Activated CD8-positive, alpha-beta memory T cell treated with anti-CD3 and anti-CD28 coated beads for 1 hour (primary cell): ENCODE measurements at places on chromosomes 2 and 18.

- no peak for DNase-seq
Observed at GRCh38 chr2:229370509-229370908, 99.4 kb upstream of the PID1 start.

DNA sequence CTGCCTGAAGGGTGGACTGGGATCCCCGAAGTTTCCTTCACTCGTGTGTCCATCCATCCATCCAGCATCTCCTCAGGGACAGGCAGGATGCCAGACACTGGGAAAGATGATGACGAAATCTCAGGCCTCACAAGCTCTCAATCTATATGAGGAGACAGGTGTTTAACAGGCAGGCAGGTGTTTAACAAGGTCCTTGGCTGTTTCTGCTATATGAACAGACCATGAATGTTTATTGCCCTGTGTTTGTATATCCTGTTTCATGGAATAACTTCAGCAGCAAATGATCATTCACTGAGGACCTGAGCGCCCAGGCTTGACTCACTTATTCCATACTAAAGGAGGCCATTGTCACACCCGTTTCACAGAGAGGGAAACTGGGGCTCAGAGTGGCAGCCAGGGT, 685.8 kb upstream of the HS6ST1 start:
- DNase-seq: no peak

GRCh38 chr2:9738535-9739496, 104.5 kb upstream of the TAF1B start:
- DNase-seq: no peak

GRCh38 chr2:101149241-101150192, 1.7 kb downstream of the TBC1D8 start:
- DNase-seq: no peak

DNA sequence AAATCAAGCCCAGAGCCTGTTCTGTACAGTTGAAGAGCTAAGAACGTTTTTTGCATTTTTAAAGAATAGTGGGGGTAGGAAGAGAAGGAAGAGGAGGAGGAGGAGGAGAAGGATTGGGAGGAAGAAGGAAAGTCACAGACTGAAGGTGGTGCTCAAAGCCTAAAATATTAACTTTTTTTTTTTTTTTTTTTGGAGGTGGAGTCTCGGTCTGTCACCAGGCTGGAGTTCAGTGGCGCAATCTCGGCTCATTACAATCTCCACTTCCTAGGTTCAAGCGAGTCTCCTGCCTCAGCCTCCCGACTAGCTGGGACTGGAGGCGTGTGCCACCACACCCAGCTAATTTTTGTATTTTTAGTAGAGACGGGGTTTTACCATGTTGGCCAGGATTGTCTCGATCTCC, 18.3 kb upstream of the KLHL29 start:
- DNase-seq: no peak

GRCh38 chr2:151470556-151470955, 60.9 kb downstream of the RIF1 start:
- DNase-seq: no peak

GRCh38 chr18:36744261-36744876, 84.4 kb downstream of the TPGS2 start:
- no peak for DNase-seq

GRCh38 chr18:62506495-62507143, 16.2 kb upstream of the ZCCHC2 start:
- DNase-seq: no peak

- DNase-seq: no peak
Observed at GRCh38 chr2:71804281-71804751, 343.3 kb downstream of the CYP26B1 start.

- DNase-seq: no peak
Observed at GRCh38 chr2:178550352-178550751, 70.1 kb downstream of the PLEKHA3 start.

GRCh38 chr2:237464757-237465391, 22.2 kb upstream of the MLPH start:
- DNase-seq: no peak

- DNase-seq: no peak
Observed at GRCh38 chr2:69200107-69200520, 186.9 kb downstream of the GFPT1 start.

GRCh38 chr18:44526705-44527415, 153.8 kb upstream of the SETBP1 start:
- no peak for DNase-seq

DNA sequence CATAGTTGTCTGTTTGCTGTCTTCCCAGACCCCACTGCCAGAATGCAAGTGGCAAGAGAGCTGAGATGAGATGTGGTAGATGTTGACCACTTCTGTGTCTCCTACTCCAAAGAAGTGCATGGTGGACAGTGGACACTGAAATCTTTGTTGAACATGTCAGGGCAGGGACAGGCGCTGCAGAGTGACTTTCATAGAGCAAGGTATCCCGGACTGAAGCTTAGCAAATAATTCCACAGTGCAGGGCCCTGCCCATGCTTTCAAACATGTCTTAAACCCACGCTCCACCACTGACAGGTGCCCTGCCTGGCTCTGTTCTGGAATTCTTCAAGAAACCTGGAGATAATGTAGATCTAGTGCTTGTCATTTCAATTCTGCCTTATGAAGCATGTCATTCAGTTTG, 470.5 kb upstream of the ID2 start:
- DNase-seq: no peak

- DNase-seq: no peak
Observed at GRCh38 chr2:72289283-72289682, 141.6 kb upstream of the CYP26B1 start.

- DNase-seq: no peak
Observed at GRCh38 chr2:164657129-164657528, 35.8 kb upstream of the GRB14 start.

DNA sequence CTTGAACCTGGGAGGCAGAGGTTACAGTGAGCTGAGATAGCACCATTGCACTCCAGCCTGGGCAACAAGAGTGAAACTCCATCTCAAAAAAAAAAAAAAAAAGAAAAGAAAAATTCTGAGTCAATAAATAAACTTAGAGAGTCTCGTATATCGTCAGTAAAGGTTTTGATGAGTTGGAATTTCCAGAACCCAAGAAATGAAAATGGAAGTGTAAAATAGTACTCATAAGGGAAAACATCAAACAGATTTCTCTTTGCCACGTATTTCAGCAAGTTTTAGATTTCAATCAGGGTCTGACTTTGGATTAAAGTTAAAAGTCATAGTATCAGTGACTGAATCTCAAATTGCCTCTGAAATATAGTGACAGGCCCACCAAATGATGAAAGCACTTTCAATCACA, 71.4 kb upstream of the SPOPL start:
- no peak for DNase-seq

DNA sequence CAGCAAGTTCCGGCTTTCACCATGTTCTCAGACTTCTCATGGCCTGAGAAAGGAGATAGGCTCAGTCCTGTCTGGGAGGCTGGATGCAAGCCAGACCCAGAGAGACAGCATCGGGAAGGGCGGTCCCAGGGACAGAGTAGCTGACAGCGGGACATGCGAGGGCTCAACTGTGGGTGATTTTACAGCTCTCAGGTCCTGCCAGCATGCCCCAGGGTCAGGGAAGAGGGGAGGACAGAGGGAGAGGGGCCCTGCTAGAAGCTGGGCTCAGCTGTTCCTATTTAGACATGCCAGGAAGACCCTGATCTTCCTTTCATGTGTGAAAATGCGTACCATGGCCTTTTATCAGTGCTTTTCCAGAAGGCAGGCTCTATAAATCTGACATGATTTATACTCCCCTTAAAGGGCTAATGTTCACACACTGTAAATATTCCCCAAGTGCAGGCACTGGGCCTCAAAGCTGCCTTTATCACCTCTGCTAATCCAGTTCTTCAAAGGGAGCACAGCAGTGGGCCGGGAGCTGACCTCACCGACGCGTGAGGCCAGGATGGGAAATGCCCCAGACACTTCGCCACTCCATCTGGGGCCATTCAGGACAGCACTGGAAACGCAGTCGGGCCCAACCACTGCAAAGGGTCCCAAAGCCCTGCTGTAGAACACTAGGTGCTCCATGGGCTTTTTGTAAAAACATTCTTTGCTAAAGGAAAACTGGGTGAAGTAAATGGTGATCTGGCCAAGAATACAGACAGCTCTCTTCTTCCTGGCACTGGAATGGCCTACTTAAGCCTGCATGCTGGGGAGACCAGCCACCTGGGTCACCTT, 96.1 kb upstream of the LMAN1 start:
- no peak for DNase-seq

DNA sequence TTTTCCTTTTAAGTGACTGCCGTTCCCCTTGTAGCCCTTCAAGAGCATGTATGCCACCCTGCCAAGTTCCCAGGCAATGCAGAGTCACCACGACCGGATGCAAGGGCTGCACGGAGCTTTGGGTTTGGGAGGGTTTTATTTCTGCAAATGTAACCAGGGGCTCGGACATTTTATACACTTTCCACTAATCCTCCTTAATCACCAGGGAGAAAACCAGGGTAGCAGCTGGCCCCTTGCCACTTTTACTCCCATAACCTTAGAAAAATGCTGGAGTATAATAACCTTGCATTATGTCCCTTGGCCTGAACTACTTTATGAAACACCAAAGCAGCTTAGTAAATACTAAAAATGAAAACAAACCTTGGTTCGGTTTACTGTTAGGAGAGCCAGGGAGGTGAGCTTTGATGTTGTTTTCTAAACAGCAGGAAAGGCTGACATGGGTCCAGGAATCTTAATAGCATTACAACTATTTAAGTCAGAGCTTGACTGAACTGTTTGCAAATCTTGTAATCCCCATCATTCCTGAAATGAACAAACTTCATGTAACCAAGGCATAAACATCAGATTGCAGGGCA, 152.8 kb upstream of the RIOK3 start:
- no peak for DNase-seq

- no peak for DNase-seq
Observed at GRCh38 chr2:132991471-132992045, 321.6 kb upstream of the LYPD1 start.

DNA sequence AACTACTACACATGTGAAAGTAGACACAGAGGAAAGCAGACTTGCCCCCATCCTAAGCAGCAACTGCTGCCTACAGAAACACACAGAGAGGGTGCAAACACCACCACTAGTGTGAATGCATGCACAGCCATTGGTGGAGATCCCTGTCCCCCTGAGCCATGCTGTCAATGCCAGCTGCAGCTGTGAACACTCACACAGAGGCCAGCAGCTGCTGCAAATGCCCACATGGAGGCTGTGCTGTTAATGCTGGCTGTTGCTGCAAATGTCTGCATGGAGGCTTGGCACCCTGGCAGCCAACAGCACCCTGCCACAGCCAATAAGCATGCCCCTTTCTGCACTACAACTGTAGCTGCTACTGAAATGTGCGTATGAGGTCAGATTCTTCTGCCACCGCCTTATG, 355.0 kb downstream of the LNPK start:
- DNase-seq: no peak

- no peak for DNase-seq
Observed at GRCh38 chr2:157438863-157439823, 4.7 kb downstream of the CYTIP start.

- DNase-seq: no peak
Observed at GRCh38 chr2:237685408-237685807, 58.0 kb downstream of the LRRFIP1 start.

GRCh38 chr18:23835091-23835490, 145.8 kb downstream of the LAMA3 start:
- DNase-seq: no peak

- DNase-seq: no peak
Observed at GRCh38 chr2:238459081-238459629, 32.4 kb downstream of the ASB1 start.

GRCh38 chr2:241070811-241071676, 31.0 kb downstream of the MTERF4 start:
- DNase-seq: no peak

GRCh38 chr18:38786906-38787305, 1221.3 kb upstream of the CELF4 start:
- DNase-seq: no peak

- DNase-seq: no peak
Observed at GRCh38 chr2:37602040-37602439, 69.4 kb downstream of the CDC42EP3 start.

- DNase-seq: no peak
Observed at GRCh38 chr2:241739177-241739576, 4.7 kb downstream of the D2HGDH start.

GRCh38 chr2:163737190-163737439, 1.3 kb upstream of the FIGN start:
- no peak for DNase-seq

DNA sequence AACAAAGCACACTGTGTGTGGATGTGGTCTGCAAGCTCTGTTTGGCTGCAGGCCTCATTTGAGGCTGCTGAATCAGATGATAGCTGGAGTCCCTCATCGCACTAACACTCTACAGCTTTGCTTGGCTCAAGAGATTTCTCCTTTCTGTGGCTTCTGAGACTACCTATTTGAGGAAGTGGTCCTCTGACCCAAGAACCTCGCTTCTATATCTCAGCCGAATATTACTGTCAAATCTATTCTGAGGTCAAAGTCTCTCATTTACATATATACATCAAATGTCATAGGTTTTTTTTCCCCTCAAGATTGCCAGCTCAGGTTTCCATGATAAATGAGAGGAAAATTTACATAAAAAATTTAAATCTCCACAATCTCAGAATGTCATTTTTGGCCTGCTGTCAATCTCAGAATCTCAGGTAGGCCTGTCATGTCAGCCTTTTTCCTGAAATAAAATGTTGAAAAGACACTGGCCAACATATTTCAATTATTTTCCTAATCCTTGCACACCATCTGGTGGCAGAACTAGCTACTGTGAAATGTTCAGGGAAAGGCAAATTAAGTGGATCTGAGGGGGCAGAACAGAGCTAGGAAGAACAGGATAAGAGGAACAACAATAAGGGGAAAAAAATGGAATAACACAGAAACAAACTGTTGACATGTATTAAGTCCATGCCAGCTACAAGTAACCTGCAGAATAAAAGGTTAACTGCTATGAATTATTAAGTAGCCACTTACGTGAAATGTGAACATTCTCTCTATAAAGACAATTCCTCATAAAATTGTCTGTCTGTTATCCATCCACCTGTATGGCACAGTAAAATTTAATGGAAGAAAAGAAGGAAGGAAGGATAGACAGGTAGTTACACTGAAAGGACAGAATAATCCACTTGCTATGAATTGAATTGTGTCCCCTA, 39.3 kb downstream of the AP1S3 start:
- no peak for DNase-seq

DNA sequence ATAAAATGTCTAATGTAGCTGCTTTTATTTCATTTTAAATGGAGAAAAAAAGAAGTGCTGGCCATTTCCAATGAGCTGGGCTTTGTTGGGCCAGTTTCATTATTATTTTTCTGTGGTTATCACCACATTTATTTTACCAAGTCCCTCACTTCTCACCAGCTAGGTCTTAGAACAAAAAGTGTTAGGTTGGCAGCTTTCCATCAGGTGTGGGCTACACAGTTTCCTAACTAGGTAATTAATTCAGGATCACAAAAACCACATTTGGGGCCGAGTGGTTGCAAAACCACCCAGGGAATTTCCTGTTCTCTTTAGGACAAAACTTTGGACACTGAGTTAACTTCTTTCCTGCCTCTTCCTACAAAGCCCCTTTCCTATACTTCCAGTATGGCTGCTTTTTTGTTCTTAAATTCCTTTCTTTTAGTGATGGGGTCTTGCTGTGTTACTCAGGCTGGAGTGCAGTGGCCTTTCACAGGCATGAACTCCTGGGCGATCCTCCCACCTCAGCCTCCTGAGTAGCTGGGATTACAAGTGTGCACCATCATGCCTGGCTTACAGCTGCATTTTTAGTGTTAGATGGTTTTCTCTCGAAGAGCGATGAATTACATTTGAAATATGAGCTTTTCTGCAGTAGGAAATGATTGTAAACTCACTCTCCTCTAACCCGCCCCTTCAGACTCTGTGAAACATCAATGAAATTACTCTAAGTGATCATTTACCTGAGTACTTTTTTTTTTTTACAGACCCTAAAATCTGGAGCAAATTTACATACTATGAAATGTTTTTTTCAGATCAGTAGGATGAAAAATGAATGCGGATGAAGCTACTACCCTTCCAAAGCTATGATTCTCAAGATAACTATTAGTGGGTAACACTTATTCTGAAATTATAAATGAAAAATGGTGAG, 2.6 kb upstream of the ZFP36L2 start:
- DNase-seq: no peak
